ENCODE measurements at places on chromosomes 2 and 18. TPM values are rescaled to one million over a fixed set of nuclear protein-coding genes. Genes with fewer than 3 reads are reported as not detected.

PLA2R1 gene
- 1.7 TPM for total RNA-seq

MAB21L4 gene
- not detected for total RNA-seq

ABCG8 gene
- total RNA-seq: 0.74 TPM

TBR1 gene
- 95.6 TPM for total RNA-seq

SPP2 gene
- total RNA-seq: not detected

ACSL3 gene
- 145 TPM for total RNA-seq

APCDD1 gene
- total RNA-seq: 9.8 TPM

MC4R gene
- 1.2 TPM for total RNA-seq

NPAS2 gene
- total RNA-seq: 6.9 TPM

ANKRD30BL gene
- total RNA-seq: 8.9 TPM

DLGAP1 gene
- total RNA-seq: 77.2 TPM

CFC1 gene
- total RNA-seq: 0.49 TPM

ITGA4 gene
- total RNA-seq: 5.9 TPM

ZC3H15 gene
- total RNA-seq: 73.3 TPM

WIPF1 gene
- 3.4 TPM for total RNA-seq

LGALSL gene
- 38.4 TPM for total RNA-seq

SKA1 gene
- 2.0 TPM for total RNA-seq

REG3G gene
- not detected for total RNA-seq

ABCA12 gene
- total RNA-seq: 0.74 TPM

OTX1 gene
- total RNA-seq: 3.4 TPM

ALLC gene
- total RNA-seq: not detected

RUFY4 gene
- not detected for total RNA-seq

SIX3 gene
- total RNA-seq: 0.49 TPM

DPP10 gene
- total RNA-seq: 50.9 TPM

TLX2 gene
- not detected for total RNA-seq

LINC00305 gene
- total RNA-seq: not detected

CFAP221 gene
- total RNA-seq: 6.4 TPM

RNU2-63P gene
- total RNA-seq: not detected

RESP18 gene
- total RNA-seq: 1.2 TPM

DPY30 gene
- 47.9 TPM for total RNA-seq

IL1RL2 gene
- 0.74 TPM for total RNA-seq

HOXD10 gene
- not detected for total RNA-seq

SERPINB7 gene
- not detected for total RNA-seq

AP1S3 gene
- total RNA-seq: 3.2 TPM

HES6 gene
- 87.8 TPM for total RNA-seq

LCT gene
- not detected for total RNA-seq

ZNF385B gene
- 2.5 TPM for total RNA-seq

PFN4 gene
- 0.98 TPM for total RNA-seq

CCNYL1 gene
- 24.8 TPM for total RNA-seq

KATNAL2 gene
- total RNA-seq: 3.4 TPM

ANKRD30B gene
- total RNA-seq: not detected

Measured in temporal lobe (tissue), 4 donors.